ENCODE measurements at places on chromosomes 16 and 17. TPM values are rescaled to one million over a fixed set of nuclear protein-coding genes. Genes with fewer than 3 reads are reported as not detected.

DNA sequence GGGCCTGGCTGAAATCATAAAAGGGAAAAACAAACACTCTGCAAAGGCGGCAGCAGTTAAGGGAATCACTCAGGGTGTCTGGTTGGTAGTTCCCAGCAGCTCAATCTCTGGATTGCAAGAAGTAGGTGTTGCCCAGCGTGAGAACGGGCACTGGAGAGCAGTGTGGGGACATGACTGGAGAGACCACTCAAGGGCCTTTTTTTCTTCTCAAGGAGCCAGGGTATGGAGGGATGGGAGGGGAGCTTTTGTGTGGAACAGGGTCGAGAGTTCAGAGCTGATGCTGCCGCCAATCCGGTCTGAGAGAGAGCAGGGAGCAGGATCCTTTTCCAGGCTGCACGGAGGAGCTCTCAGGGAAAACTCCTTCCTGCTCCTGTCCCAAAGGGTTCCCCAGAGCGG lies 15.2 kb downstream of the SCNN1B start:
- no peak for DNase-seq

DNA sequence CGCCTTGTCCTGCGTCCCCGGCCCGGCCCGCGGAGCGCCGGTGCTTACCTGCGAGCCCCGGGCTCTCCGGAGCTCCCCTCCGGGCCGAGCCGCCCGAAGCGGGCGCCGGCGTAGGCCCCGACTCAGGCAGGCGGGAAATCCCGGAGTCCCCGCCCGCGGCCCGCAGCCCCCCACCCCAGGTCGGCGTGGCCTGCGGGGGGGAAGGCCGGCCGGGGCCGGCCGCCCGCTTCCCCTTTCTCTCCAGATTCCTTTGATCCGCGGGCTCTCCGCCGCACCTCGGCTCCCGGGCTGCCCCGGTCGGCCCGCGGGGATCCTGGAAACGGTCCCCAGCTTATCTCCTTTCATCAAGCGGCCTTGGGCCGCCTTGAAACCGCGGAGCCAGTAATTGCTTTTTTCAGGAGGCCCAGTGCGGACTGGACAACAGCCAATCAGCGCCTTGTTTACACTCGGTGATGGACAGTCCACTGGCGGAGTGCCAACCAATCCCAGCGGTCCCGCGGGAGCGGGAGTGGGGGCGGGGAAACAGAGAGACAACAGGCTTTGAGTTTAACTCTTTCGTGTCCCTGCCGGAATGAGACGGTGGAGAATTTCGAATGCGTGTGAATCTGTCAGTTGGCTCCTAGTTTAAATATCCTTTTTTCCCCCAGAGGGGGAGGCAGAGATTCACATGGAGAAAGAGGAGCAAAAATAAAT lies 1.4 kb upstream of the BAHCC1 start:
- DNase-seq: peak; percentile 100

NECAB2 gene
- not detected for total RNA-seq

GRCh38 chr16:25340973-25341372 lies 83.3 kb upstream of the ZKSCAN2 start:
- DNase-seq: no peak

ST6GALNAC1 gene
- total RNA-seq: 0.21 TPM

ERCC4 gene
- 11.4 TPM for total RNA-seq

- DNase-seq: no peak
Measured at GRCh38 chr17:81110488-81111040, 54.7 kb upstream of the PVALEF start.
